Cortex of kidney (tissue), 1 donor: ENCODE measurements at places on chromosomes 6 and 20.

DNA sequence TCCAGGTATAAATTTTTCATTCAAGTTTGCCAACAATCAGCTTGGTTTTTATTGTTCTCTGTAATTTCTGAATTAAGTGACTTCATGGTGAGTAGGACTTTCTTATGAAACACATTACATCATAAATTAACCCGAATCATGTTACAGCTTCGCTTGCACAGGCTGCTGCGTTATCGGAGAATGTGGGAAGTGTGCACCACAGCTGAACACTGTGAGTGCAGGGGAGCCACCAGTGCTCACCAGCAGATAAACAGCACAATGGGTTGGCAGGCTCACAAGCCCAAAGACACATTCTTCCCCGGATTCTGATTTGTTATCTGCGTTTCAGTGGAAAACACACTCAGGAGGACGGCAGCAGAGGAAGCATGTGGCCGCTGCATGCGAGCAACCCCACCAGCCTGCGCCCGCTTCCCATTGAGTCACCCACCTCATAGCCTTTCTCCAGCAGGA, 121.1 kb downstream of the GMDS start:
- DNase-seq, result no peak

- no peak for DNase-seq
Observed at GRCh38 chr6:11416936-11417576, 120.5 kb upstream of the TMEM170B start.

DNA sequence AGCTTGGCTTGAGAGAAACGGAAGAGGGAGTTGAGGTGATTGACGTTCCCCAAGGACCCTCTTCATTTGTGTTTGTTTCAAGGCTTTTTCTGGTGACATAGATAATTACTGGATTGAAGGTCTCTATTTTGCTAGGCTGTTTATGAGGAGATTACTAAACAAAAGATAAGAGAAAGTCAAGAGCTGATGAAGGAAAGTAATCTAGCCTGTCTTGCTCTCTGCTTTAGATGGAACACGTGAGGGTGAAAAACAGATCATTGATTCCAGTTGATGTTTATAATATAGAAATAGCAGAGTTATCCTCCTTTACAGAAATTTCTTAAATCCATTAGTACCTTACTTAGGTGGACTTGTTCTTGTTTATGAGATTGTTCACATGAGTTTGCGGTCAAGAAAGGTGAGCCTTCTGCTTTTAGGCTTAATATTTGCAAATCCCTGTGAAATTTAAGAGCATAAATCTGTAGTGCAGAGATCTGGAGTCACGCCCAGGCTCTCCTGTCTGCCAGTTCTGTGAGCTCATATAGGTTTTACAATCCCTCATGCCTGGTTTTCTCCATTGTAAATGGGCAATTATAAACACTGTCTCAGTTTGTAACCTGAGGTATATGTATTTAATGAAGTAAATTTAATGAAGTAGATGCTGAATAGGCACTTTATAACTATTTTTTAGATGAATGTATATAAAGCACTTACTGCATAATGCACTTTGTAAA, 272.8 kb downstream of the NKAIN2 start:
- no peak for DNase-seq

- DNase-seq, result no peak
Observed at GRCh38 chr6:142567461-142567860, 265.7 kb downstream of the ADGRG6 start.

DNA sequence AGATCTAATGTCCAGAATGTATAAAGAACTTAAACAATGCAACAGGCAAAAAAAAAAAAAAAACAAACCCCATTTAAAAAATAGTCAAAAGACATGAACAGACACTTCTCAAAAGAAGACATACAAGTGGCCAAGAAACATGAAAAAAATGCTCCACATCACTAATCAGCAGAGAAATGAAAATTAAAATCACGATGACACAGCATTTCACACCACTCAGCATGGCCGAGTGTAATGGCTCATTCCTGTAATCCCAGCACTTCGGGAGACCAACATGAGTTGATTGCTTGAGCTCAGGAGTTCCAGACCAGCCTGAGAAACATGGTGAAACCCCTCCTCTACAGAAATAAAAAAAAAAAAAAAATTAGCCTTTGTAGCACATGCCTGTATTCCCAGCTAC, 701.4 kb upstream of the NRSN1 start:
- DNase-seq, result no peak

GRCh38 chr6:152300517-152300916, 336.6 kb downstream of the SYNE1 start:
- DNase-seq, result no peak

DNA sequence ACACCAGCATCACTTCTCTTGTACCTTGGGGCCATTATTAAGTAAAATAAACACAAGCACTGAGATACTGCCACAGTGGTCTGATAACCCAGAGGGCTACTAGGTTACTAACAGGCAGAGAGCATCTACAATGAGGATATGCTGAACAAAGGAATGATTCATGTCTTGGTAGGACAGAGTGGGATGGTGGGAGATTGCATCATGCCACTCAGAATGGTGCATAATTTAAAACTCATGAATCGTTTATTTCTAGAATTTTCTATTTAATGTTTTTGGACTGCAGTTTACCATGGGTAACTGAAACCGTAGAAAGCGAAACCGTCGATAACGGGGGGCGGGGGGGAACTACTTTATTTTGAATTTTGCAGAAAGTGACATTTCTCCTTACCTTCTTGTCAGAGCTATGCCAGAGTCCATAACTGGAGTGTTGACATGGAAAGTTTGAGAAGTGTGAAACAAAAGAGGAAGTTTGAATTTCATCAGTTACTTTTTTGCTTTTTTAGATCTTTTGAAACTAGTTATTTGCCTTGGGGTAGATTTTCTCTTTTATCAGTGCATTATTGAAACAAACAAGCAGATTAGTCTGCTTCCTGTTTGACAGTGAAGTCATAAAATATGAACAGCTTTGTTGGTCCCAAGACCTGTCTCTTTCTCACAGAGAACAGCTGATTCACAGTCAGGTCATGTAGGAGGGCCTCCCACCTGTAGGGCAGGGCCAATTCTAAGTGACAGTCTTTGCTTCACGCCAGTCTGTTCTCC, 124.9 kb downstream of the KLHL32 start:
- DNase-seq, result no peak

DNA sequence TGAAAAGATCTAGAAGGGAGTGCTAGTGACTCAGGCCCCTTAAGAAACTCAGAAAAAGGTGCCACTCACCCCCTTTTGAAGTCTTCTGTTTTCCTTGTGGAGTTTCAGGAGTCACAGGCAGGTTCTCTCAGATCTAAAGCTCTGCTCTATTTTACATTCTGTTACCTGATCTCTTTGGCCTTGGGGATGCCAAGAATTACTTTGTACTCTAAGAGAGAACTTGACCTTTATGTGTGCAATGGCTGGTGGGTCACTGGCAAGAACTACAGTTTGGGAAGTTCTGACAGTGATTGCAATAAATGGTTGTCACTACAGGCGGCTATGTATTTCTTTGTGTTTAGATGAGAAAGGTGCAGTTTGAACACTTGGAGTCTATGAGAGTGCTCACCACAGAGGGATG, 24.2 kb upstream of the ENPP4 start:
- DNase-seq, result no peak

GRCh38 chr6:80094017-80094416, 12.5 kb upstream of the BCKDHB start:
- DNase-seq, result no peak

DNA sequence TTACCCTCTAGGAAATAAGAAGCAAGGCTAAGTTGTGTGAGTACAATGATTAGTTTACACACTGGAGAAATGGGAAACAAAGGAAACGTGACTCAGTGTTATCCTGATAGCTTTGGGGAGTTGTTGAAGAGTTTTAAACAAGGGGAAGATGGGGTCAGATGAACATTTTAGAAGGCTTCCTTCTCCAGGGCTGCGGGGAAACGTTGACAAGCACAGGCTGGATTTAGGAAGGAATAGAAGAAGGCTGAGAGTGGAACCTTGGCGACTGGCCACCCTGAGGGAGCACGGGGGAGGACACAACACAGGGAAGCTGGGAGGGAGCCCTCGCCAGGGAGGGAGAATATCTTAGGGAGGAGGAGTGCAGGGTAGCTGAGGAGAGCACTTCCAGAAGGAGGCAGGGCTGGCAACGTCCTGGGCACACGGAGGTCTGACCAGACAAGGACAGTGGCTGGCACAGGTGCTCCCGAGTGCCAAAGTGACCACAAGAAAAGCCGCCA, 134.7 kb downstream of the AIG1 start:
- no peak for DNase-seq

GRCh38 chr6:134724771-134725340, 225.0 kb downstream of the ALDH8A1 start:
- no peak for DNase-seq

- DNase-seq, result no peak
Observed at GRCh38 chr20:8425802-8426201, 293.7 kb downstream of the PLCB1 start.

DNA sequence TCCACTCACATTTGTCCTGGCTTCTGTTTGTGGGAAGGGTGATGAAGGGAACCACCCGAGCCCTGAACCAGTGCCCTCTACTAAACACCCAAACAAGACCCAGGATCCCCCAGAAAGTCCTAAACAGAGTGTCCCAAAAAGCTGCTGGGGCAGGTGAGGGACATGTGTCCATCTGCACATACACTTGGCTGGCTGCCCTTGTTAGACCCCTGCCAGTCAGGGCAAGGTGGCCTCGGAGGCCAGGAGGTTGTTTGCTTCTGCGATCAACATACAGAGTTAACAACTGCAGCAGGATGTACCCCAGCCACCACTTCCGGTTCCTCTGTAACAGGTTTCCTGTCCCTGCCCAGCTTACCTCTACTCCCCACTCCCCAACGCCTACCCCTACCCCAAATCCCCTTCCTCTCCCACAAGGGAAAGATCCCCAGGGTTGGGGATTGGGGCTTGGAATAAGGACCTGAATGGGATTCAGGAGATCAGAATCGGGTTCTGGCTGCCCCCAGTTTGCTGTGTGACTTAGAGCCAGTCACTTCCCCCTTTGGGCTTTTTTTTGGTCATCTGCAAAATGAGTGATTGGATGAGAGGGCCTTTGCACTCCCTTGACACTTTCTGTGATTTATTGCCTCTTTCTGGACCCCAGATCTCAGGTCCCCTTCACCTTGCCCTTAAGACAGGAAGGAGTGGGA, 13.9 kb downstream of the DEF6 start:
- DNase-seq, result no peak

GRCh38 chr6:158357570-158358216, 45.4 kb downstream of the TULP4 start:
- DNase-seq, result no peak

GRCh38 chr6:158499601-158500000, 60.3 kb upstream of the TMEM181 start:
- DNase-seq, result no peak

DNA sequence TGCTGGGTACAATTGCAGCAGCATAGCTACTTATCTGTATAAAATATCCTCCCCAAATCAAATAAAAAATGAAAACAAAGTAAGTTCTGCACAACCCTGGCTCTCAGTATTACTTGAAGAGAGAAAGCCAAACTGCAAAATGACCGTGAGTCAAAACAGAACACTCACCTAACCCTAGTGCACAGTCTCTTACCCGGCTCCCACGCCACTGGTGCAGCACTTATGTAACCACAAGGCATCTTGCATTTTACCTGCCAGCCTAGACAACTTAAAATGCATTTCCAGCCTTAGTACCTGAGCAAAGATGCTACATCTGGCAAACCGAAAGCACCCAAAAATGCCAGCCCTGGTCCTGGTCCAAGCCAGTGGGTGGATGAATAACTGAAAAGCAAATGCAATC, 12.4 kb upstream of the SIRPB1 start:
- no peak for DNase-seq

DNA sequence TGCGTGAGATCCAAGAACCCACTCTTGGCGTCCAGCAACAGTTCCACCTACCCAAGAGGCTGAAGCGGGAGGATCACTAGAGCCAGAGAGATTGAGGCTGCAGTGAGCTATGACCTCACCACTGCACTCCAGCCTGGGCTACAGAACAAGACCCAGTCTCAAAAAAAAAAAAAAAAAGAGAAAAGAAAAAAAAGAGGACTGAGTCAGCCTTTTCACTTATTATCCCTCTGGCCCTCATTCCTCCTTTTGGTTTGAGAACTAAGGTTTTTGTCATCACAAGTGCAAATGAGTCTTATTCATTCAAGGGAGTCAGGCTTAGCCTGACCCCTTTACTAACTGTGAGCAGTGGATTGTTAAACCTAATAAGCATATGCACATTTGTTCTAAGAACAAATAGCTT, 37.9 kb upstream of the JARID2 start:
- no peak for DNase-seq

DNA sequence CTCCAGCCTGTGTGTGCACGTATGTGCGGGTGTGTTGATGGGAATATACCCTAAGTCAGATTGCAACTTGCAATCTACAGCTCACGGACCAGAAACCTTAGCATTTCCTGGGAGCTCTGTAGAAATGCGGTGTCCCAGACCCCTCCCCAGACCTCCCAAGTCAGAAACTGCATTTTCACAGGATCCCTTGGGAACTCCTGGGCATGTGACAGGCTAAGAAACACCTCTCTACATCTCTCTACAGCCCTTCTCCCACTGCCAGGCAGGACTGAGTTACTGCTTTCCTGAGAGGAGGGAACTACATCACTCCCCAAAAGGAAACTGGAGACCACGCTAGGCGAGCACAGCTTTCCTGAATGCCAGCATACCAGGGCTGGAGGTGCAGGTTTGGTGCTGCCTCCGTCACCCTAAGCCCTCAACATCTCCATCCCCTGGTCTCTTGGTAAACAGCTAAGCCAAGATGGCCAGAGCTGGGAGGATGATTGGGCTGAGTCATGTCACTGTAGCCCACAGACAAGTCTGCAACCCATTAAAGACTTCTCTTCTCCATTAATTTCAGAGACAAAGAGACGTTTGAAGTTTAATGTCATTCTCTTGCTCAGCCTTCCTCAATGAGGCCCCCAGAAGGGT, 194.4 kb downstream of the BMP7 start:
- DNase-seq, result no peak

- DNase-seq, result no peak
Observed at GRCh38 chr6:6942831-6943230, 164.9 kb upstream of the RREB1 start.

- no peak for DNase-seq
Observed at GRCh38 chr20:38979842-38980241, 17.7 kb downstream of the DHX35 start.

DNA sequence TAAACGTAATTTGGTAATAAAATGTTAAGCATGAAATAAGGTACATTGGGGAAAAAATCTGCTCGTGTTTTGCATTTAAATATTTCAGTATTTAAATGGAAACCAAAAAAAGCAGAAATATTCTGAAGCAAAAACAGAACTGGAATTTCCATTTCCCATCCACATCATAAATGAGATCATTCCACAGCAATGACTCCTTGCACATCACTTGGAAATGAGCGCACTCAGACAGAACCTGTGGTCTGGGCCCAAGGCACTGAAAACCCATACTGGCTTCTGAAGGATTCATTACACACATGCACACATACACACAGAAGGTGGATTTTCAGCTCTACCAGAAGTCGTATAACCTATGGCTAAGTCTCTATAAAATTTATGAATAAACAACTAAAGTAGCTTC, 174.8 kb downstream of the IBTK start:
- no peak for DNase-seq

- DNase-seq, result peak; percentile 13
Observed at GRCh38 chr20:5657190-5657875, 92.9 kb upstream of the SHLD1 start.

GRCh38 chr6:147061252-147061651, 143.0 kb upstream of the STXBP5 start:
- no peak for DNase-seq
